Jurkat, Clone E6-1 (cell line): ENCODE measurements at places on chromosomes 1 and 21.

DNA sequence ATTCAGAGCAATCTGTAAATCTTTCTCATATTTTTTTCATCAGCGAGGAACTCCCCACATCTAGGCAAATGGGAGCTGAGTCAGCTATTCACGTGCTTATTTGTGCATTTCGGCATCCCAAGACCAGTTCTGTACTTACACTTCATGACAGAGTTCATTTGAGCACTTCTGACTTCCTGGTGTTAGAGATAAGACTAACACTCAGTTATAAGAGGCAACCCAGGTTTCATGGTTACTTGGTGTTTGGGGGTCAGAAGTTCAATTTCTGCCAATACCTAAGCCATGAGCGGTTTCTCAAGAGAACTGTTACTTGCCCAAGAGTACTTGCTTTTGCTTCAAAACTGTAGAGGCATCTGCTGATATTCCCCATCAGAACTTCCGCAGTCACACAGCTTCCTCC lies 24.1 kb upstream of the DESI2 start:
- no peak for DNase-seq

DNA sequence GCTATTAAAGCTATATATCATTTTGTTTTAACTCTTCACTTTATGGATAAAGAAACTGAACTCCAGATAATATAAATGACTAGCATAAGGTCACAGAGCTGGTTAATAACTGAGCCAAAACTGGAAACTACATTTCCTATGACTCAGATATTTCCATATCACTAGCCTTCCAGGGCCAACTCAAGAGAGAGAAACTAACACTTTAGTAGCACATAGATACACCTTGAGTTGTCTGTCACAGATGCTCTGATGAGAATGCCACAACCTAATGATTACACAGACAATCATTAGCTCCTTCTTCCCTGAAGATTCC lies 40.7 kb downstream of the NME7 start:
- DNase-seq = no peak

GRCh38 chr1:38029685-38030511 lies 16.7 kb downstream of the POU3F1 start:
- DNase-seq = no peak

- DNase-seq = no peak
Measured at GRCh38 chr21:17590430-17590829, 22.3 kb downstream of the BTG3 start.

GRCh38 chr1:226098870-226099835 lies 36.6 kb downstream of the H3-3A start:
- DNase-seq = no peak

DNA sequence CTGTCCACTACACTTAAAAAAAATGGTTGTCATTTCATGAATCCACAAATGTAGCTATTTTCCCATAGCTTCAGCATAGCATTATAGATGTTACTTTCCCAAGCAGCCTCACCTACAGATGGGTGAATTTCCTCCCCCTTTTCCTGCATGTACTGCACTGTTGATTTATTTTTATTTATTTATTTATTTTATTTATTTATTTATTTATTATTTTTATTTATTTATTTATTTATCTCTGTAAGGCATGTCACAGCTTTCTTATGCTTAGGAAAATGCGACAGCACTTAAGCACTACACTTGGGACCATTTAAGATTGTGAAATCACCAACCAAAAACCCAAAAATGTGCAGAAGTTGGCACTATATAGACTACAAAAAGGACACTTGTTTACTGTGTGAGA lies 4.9 kb downstream of the CD1A start:
- no peak for DNase-seq

DNA sequence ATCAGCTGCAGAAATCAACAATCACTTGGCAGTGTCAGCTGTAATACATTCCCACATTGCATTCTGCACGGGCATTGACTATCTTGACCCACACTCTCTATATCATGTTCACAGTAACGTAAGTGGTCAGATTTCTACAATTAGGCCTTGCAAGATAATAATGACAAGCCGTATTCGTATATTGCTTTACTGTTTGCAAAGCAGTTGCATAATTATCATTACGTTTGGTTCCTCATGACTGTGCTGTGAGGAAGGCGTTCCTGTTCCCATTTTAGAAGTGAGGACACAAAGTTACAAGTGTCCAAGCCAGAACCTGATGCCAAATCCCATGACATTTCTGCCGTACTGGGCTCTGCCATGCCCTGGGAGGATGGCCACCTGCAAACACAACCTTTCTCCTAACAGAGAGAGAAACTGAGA lies 53.5 kb upstream of the TARBP1 start:
- DNase-seq = no peak

DNA sequence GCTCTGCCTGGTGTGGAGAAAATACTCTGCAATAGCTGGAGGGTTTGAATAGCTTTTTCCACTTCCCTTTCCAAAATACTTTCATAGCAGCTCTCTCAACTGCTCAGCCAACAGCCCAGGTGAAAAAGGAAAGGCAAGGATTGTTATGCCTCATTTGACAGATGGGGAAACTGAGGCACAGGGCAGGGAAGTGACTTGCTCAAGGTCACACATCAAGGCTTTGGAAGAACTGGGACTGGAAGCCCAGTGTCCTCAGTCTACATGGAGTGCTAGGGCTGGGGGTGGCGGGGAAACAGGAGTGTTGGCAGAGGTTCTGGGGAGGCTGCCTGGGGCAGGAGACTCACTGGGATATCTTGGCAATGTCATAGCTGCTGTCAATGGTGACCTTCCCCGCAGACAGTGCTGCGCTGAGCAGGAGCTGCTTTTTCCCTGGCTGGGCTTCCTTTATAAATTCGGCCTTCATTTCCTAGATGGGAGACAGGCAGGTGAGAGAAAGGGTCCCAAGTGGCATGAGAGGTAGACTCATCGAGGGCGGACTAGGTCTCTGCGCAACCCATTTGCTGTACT lies 4.0 kb downstream of the CHI3L1 start:
- DNase-seq = no peak

DNA sequence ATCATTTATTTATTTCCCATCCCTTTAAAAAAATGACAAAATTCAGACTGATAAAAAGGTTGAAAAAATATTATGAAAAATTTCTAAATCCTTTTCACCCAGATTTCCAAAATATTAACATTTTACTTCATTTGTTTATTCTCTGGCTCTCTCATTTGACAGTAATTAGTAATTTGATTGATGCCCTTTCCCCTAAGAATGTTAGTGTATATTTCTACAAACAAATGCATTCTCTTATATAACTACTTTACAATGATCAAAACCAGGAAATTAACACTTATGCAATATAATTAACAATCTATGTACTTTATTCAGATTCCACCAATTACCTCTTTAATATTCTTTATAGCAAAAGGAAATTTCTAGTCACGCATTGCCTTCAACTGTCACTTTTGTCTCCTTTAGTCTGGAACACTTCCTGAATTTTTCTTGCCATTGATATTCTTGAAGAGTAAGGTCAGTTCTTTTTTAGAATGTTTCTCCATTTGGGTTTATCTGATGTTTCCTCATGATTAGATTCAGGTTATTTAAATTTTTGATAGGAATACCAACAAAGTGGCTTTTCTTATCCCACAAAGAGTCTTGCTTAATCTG lies 3.9 kb downstream of the CD53 start:
- no peak for DNase-seq

DNA sequence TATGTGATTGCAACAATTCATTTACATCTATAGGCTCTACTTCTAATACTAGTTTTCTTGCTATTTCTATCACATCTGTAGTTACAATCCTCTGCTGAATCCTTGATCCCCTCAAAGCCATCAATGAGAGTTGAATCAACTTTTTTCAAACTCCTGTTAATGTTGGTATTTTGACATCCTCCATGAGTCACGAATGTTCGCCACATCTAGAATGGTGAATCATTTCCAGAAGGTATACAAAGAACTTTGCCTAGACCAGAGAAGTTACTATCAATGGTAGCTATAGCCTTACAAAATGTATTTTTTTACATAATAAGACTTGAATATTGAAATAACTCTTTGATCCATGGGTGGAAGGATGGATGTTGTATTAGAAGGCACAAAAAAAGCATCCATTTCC lies 110.0 kb downstream of the AMY1C start:
- no peak for DNase-seq

- peak; percentile 90 for DNase-seq
Measured at GRCh38 chr1:206579747-206580437, 32.4 kb downstream of the EIF2D start.

- no peak for DNase-seq
Measured at GRCh38 chr1:68953311-68953710, 456.4 kb upstream of the DEPDC1 start.

DNA sequence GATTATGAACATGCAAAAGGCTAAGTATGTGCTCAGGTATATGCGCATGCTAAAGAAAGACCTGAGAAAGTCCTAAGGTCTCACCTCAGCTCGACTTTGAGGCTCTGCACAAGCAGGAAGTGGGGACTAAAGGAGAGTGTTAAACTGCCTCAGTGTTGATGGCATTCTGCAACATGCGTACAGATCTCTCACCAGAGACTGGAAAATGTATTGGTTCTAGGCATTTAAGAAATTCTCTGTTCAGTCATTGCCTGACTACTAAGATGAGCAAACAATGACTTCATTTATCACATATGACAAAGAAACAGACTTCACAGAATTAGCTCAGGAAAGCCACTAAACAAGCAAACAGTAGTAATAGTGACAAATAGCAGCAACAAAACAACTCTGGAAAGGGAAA lies 90.8 kb downstream of the USH2A start:
- no peak for DNase-seq

GRCh38 chr1:36269408-36269838 lies 36.7 kb upstream of the SH3D21 start:
- no peak for DNase-seq

- DNase-seq = no peak
Measured at GRCh38 chr1:225651376-225651871, 1.5 kb downstream of the ENAH start.

- DNase-seq = no peak
Measured at GRCh38 chr1:182122256-182122912, 60.9 kb upstream of the ZNF648 start.

DNA sequence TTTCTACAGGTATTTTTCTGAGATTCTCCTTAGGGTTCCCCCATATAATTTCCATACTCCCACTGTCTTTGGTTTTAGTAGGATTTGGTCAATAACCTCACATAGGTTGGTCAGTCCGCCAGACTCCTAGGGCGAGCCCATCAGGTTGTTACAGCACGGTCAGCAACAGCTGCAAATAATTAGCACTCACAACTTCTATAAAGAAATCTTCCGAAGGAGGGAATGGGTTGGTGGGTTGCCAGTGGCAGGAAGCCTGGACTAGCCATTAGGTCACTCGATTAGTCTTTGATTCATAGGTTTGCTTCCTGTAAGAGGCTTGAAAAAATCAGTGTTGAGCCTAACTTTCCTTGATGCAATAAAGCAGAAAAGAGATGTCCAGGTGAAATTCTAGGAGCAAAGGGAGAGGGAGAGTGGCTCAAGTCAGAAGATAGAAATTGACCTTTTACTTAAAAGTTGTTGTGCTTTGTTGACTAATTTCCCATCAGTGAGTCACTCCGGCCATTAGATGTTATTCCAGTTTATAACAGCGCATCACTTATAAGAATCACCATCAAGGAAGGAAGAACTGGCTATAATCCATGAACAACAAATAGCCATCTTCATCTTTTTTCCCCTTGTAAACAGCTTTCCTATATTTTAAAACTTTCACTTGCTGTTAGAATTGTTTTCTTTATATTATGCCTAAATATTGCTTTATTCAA lies 88.3 kb downstream of the TPR start:
- no peak for DNase-seq

DNA sequence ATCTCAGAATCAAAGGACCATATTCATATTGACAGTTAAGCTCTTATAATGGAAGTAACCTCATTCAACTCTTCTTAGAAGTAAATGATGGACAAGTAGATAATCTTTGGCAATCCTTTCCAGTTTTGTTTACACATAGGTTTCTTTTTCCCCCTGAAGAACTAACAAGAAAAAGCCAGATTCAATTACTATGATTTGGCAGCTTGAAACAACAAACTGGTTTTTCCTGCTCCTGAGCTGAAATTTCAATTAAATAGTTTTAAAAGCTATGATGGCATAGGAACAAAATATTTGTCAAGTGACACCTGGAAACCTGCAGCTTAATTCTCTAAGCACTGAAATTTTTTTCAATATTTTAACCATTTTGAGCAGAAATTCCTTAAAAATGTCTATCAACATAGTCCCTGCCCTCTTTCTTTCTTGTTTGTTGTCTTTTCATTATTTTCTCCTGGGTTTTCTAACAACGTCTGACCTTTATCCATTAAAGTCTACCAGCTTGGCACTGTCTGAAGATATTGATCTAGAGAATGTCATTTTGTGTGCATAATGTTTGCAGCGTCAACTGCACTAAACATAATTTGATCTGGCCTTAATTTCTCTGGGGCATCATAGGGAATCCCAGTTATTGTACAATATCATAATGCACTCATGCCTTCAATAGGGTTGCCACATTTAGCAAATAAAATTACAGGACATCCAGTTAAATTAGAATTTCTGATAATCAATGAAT lies 4.0 kb upstream of the SLC35A3 start:
- no peak for DNase-seq

DNA sequence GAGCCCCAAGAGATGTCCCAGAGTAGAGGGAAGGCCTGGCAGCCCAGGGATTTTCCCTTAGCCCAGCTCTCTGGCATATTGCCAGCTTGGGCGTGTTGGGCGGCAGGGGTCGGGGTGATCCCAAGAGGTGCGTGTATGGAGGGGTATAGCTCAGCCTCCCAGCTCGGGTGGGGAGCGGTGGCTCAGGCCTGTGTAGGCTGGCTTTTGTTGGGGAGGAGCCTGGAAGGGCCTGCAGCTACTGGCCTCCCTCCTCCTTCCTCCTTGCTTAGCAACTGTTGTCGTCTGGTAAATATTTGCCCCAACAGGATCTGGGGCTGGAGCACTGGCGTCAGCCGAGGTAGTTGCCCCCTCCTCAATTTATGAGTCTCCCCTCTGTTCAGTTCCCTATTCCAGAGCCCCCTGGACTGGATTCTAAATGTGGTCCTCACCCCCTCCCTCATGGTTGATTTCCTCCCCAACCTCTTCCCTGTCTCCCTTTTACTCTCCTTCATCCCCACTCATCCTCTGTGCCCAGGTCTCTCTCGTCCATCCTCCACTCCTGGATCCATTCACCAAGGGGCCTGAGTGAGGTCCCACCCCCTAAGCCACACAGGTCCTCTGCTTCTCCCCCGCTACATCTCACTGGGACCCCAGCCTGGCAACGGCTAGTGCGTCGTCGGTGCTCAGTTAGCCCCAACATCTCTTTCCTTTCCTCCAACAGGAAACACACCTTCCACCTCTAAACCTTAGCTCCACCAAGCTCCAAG lies 10.3 kb upstream of the LMNA start:
- no peak for DNase-seq

- no peak for DNase-seq
Measured at GRCh38 chr1:151998611-151999362, 5.1 kb upstream of the S100A10 start.

DNA sequence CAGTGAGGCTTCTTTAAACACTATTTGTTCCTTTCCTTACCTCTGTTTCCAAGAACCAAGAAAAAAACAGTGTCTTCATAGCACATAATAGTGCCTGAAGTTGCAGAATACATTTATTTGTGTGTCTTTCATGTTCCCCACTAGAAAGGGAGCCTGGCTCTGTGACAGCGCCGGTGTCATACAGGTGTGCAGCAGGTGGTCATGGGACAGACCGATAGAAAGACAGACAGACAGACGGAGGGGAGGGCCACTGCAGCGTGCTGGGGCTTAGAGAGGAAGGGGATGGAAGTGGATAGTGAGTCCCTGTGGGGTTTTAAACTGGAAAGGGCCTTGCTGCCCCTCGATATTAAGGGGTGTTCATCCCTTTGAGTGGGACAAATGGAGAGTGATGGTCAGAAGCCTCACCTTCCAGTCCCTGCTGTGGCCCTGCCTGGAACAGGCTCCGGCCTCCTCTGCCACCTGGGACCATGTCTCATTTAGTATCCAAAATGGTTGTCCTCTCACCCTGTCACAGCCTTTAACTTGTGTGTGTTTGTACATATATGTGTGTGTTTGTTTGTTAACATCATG lies 152.9 kb downstream of the PGBD5 start:
- peak; percentile 68 for DNase-seq
